ENCODE measurements at places on chromosomes 1 and 21.
A peak's percentile ranks its signal among the peaks of the same experiment; 100 is the strongest.

- no peak for DNase-seq
Observed at GRCh38 chr1:21114431-21114830, 62.3 kb downstream of the EIF4G3 start.

DNA sequence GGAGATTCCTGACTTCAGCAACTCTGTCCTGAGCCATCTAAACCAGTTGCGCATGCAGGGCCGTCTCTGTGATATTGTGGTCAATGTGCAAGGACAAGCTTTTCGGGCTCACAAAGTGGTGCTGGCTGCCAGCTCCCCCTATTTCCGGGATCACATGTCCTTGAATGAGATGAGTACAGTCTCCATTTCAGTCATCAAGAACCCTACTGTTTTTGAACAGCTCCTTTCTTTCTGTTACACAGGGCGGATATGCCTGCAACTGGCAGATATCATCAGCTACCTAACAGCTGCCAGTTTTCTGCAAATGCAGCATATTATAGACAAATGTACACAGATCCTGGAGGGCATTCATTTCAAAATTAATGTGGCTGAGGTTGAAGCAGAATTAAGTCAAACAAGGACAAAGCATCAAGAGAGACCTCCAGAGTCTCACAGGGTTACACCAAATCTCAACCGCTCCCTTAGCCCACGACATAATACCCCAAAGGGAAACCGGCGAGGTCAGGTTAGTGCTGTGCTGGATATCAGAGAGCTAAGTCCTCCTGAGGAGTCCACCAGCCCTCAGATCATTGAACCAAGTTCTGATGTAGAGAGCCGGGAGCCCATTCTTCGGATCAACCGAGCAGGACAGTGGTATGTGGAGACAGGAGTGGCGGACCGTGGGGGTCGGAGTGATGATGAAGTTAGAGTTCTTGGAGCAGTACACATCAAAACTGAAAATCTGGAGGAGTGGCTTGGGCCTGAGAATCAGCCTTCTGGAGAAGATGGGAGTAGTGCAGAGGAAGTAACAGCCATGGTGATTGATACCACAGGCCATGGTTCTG is 2.3 kb downstream of the ZBTB37 start:
- no peak for DNase-seq

- no peak for DNase-seq
Observed at GRCh38 chr1:160761046-160761445, 22.0 kb downstream of the SLAMF7 start.

DNA sequence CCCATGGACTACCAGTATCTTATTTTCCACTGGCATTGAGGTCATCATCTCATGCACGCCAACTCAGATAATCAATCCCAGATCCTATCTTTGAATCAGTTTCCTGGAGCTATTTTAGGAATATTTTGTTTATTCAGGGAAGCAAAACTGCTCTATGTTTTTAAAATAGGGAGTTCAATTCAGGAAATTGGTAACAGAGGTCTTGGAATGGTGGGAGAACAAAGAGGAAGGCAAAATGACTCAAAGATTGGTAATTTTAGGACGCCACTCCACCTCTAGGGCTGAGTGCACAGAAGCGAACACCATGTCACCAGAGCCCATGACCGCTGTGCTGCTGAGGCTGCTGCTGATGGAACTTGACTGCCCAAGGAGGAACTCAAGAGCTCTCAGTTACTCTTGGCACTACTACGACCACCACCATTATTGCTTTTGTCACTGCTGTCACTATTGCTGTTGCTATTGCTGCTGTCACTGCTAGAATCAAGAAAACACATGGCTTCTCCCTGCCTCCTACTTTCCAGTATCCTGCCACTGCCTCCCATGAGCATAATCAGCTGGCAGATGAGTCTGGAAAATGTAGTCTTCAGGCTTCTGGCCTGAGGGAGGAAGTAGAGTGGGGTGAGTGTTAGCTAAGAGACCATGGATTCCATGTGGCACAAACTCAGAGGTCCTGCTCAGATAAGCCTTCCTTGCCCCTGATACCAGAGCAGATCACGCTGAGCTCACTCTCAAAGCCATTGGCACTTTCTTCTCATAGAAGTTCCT is 71.6 kb upstream of the CNIH3 start:
- no peak for DNase-seq

GRCh38 chr1:219581344-219581743 is 31.6 kb downstream of the ZC3H11B start:
- no peak for DNase-seq

- DNase-seq = no peak
Observed at GRCh38 chr1:1539310-1540089, 924 bp downstream of the TMEM240 start.

DNA sequence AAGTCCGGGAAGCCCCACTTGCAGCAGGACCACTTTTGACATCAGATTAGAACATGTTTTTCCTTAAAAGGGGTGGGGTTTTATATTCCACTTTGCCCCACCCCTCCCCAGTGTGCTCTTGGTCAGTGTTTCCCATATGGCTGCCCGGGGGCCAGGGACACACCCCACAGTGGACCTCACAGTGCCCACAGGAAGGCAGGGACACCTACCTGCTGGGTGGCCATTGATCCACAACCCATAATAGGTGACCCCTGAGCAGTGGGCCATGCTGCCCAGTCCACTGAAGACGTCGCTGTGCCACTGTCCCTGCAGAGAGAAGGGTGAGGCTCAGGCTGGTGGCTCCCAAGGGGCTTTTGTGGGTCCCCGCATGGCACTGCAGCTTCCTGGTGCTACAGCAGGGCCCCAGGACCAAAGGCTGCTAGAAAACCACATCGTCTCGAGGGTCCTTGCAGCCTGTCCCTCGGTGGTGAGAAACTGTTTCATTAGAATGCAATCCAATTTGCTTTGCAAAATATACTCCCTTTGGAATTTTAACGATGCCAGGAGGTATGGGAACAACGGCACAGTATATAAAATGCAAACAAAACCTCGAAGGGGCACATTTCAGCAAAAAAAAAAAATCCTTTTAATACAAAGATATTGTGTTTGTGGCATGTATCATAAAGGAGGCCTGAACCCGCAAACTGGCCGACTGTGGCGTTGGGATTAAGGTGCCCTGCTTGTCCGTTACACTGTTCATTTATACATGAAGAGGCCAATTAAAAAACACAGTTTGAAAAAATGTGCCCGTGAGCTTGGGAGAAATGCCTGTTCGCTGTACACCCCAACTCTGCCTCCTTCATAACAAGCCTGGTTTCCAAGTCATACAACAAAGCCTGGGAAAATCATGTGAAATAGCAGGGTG is 16.9 kb downstream of the MORN1 start:
- no peak for DNase-seq

- DNase-seq = no peak
Observed at GRCh38 chr1:244180256-244180655, 129.2 kb downstream of the ZBTB18 start.

DNA sequence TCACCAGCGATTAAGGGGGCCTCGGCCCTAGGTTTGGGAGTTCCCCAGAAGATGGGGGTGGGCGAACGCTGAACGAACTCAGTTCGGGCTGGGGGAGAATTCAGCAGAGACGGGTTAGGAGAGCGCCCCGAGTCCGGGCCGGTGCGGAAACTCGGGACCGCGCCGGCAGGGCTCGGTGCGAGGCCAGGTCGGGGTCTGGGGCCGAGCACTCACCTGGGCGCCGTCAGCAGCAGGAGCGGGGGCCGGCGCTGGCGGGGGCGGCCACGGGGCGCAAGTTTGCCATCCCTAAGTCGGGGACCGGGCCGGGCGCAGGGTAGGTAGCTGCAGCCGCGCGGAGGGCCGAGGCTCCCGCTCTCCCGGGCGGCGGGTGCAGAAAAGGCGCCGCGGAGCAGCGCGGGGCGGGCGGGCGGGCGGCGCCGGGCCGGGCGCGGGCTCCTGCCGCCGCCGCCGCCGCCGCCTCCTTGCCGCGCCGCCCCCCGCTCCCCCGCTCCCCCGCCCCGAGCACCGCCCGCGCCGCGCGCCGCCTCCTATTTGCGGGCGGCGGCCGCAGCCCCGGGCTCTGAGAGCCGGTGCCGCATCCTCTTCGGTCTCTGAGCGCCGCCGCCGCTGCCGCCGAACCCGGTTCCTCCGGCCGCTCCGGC is 349 bp downstream of the ADGRB2 start:
- no peak for DNase-seq

DNA sequence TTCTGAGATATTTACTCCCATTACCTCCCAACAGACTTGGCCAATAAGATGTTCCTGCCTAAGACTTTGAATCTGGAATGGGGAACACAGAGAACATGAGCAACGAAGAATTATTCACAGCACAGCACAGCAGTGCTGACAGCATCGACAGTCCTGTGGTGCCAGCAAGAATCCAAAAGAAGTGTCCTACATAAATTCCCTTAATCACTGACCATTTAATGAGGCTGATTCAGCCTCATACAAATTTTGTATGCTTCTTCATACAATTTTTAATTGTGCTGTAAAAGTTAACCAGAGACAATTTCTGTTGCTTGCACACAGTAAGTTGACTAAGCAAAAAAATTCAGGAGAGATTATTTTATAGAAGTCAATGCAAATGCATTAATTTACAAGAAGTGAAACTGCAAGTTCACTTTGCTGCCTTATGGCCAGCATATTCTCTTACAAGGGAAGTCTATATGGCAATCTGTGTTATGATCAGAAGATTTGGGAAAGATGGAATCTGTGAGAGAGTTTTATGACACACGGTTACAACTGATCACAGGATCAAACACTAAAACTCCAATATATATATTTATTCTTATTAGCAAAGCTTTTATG is 855.9 kb downstream of the LTN1 start:
- no peak for DNase-seq

DNA sequence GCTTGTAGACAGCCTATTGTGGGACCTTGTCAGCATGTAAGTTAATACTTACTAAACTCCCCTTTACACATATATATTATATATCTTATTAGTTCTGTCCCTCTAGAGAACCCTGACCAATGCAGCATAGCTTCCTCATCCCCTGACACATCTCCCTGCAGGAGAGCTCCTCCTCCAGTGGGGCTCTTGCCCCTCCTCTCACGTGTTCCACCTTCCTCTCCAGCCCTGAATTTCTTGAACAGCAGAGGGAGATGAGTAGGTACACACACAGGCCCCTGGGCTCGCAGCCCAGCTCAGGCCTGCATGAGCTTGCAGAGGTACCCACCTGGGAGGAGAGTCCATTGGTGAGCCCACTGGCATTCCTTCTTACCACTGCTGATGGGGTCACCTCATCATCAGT is 27.3 kb upstream of the GOLT1A start:
- no peak for DNase-seq

DNA sequence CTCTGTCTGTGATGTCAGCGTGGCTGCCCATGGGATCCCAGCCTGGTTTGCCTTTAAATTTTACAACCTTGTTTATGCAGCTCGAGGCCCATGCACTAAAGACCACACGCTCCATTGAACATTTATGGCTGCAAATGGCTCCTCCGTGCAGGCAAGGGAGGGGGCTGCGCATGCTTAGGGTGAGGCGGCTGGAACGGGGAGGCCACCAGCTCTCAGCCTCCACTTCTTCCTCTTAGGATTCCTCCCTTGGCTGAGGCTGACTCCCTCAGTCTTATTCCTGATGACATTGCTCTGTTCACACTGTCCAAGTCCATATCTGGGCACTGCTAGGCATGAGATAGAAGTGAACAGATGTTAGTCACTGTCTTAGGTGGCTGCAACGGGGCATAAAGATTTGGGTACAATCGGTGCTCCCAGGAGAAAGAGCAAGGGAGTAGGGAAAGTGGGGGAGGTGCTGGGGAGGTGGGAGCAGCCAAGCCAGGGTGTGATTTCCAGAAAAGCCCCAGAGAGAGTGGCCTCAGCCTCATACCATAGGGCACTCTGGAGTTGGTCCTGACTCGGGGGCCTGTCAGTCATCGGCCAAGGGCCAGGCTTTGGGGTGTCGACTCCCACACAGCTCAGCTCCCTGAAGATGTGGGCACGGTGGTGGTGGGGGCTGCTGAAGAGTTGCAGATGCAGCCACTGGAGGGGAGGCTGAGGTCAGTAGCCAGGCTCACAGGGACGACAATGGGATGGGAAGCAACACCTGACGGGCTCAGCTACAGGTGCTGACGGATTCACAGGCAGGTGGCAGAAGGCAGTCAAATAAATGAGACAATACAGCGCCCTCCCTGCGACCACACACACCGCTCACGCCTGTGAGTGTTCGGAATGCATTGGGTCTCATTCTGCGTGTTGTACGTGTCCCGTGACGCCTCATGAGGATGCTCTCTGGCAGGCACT is 37.3 kb upstream of the ACTL8 start:
- DNase-seq = no peak

GRCh38 chr1:33332881-33333280 is 12.0 kb upstream of the A3GALT2 start:
- no peak for DNase-seq

DNA sequence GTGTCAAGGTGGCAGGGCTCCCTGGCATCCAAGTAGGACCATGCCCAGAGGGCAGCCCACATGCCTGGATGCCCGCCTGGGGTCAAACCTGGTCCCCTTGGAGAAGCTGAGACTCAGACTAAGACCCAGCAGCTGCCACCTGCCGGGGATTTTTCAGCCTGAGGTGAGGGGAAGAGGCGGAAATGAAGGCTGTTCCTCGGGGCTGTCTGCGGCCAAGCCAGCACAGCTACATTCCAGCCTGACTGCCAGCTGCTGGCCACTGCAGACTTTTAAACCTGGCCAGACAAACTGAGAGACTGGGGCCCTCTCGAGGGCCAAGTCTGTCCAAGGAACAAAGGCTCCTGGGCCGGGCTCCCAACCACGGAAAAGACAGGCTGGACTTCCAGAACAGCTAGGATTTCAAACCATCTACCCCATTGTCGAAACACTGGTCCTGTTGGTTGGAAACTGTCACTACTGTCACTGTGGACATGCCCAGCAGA is 21.9 kb upstream of the PLEKHG5 start:
- DNase-seq = no peak

GRCh38 chr1:8525558-8526275 is 207.8 kb downstream of the SLC45A1 start:
- DNase-seq = peak; percentile 38

DNA sequence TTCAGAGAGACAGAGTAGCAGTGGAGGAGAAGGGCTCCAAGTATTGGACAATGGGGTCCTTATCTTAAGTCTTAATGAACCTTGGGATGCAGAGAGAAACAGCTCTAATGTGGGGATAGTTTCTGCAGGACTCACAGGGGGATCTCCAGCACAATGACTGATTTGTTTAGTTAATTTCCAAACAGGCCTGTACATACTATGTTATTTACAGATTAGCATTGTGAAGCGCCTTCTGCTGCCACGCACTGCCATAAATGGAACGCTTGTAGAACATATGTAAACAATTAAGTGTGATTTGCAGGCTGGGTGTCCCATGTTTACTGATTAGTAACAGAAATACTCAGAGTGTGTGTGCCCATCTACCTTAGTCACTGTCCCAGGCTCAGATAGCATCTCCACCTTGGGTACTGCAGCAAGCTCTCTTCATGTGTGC is 56.1 kb downstream of the NTPCR start:
- no peak for DNase-seq

Measured in NT2/D1 (cell line).